ENCODE measurements at places on chromosomes 11 and 22.

GRCh38 chr11:104104664-104105063 is 59.3 kb downstream of the PDGFD start:
- no peak for DNase-seq

DNA sequence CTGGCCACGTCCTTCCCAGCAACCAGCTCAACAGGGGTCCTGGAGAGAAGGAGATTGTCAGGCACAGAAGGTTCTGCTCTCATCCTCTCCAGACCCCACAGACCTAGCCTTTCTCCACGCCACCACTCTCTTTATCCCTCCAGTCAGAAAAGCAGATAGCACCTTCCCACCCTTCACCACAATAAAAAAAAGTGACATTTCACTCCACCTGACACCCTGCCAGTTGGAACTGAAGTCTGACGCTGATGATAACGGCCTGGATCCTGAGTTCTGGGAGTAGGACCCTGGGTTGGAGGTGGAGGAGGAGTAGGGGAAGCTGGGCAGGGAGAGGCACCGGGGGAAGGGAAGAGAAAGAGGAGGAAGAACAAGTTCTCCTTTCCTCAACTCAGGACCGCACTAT is 127.5 kb upstream of the ANO1 start:
- no peak for DNase-seq

DNA sequence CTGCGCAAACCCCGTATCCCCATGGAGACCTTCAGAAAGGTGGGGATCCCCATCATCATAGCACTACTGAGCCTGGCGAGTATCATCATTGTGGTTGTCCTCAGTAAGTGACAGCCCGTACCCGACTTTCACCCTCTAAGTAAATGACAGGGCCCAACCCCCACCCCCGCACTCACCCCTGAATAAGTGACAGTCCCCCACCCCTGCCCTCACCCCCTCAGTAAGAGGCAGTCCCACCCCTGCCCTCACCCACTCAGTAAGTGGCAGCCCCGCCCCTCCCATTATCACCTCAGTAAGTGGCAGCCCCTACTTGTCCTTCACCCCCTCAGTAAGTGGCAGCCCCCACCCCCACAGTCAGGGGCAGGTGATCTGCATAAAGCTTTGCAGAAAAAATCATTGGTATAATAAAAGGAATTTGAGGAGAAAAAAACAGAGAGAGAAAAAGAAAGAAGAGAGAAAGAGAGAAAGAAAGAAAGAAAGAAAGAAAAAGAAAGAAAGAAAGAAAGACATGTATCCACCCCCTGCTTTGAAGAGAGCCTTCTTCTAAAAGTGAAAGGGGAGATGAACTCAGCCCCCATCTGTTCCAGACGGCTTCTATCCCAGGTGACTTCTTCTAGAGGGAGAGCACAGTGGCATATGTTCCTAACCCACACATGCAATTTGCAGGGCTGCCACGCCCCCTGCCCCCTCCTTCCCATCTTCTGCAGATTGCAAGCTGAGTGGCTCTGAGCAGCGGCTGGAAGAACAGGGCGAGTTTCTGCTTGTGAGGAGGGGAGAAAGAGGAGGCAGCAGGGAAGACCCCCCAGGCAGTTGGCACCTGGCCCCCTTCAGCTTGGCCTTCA is 12.5 kb upstream of the SMIM35 start:
- DNase-seq = no peak

- DNase-seq = no peak
These were observed 33.1 kb upstream of the LRRC55 start for GRCh38 chr11:57148621-57149020.

- DNase-seq = no peak
These were observed 5.6 kb downstream of the SCN2B start for GRCh38 chr11:118170882-118171268.

GRCh38 chr11:129412494-129412893 is 36.8 kb downstream of the BARX2 start:
- DNase-seq = no peak

DNA sequence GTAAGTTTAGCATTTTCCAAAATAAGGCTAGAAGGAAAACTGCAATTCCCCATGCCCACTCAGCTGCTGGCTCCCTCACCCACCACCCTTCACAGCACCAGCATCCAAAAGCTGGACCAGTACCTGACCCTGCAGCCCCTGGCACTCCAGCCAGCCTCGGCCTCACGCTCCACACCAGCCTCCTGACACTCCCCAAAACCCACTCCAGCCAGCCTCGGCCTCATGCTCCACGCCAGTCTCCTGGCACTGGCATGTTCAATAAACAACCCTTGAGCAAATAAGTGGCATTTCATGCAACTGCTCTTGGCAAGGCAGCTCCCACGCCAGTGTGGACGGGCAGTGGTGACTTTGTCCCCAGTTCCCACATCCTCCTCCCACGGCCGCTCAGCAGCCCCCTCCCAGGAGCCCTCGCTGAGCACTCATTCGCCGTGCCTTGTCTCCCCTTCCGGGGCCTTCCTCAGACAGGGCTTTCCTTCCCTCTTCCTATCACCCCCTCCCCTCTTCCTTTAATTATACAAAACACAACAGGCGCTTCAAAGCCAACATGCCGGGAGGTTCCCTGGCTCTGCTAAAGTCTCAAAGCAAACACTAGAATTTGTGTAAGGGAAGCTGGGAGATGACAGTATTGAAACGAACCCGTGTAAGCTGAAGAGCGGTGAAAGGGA is 6.8 kb downstream of the TOLLIP start:
- DNase-seq = no peak

- no peak for DNase-seq
These were observed 422.4 kb downstream of the TENM4 start for GRCh38 chr11:79018371-79018849.

DNA sequence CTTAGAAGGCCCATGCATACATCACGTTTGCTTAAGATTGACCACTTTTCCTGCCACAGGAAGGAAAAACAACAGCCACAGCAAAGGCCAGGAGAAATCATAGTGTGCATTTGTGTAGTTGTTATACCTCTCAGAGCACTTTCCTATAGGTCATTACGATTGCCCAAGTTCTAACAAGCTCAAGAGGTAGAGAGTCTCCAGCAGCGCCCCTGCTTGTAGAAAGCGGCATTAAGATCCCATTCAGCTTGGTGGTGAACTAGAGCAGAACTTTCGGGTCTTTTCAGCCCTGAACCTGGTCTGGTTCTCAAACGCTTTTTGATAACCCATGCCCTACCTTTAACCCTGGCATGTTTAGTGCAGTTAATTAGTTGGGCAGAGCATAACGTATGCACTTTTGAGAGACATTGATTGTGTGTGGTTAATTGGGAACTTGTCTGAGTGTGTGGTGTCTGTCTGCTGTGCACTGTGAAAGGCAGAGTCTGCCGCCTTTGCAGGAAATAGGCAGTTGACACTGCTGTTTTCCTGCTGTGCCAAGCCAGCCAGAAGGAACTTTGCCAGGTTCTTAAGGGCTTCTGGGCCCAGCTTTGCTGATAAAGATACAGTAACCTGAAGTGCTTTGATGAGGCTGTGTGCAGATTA is 109.9 kb upstream of the CLMP start:
- no peak for DNase-seq

DNA sequence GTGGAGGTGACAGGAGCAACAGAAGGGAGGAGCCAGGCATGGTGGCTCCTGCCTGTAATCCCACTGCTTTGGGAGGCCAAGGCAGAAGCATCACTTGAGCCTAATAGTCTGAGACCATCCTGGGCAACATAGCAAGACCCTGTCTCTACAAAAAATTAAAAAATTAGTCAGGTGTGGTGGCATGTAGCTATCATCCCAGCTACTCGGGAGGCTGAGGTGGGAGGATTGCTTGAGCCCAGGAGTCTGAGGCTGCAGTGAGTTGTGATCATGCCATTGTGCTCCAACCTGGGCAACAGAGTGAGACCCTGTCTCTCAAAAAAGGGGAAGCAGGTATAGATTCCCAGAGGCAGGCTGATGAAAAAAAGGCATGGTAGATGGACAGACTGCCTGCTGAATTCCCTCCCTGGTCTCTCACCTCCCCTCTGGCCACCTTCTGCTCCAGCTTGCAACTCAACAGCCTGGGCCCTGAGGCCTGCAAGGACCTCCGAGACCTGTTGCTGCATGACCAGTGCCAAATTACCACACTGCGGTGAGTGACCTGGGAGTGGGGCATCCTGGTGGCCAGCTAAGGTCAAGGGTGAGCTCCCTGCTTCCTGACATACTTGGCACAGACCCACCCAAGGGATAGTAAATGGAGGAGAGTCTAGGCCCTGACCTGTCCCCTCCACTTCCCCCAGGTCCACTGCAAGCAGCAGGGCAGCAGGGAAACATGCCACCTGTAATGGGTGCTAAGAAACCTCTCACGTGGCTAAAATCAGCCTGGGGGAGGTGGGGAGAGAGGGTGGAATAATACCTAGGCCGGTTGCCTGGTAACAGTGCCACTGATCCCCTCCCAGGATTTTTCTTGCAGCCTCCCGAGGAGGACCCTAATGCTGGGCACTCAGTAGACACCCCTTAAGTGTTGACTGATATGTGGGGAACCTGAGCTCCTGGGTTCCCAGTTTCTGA is 4.3 kb upstream of the NHERF4 start:
- DNase-seq = no peak

GRCh38 chr11:22163394-22163797 is 29.5 kb upstream of the ANO5 start:
- DNase-seq = no peak

DNA sequence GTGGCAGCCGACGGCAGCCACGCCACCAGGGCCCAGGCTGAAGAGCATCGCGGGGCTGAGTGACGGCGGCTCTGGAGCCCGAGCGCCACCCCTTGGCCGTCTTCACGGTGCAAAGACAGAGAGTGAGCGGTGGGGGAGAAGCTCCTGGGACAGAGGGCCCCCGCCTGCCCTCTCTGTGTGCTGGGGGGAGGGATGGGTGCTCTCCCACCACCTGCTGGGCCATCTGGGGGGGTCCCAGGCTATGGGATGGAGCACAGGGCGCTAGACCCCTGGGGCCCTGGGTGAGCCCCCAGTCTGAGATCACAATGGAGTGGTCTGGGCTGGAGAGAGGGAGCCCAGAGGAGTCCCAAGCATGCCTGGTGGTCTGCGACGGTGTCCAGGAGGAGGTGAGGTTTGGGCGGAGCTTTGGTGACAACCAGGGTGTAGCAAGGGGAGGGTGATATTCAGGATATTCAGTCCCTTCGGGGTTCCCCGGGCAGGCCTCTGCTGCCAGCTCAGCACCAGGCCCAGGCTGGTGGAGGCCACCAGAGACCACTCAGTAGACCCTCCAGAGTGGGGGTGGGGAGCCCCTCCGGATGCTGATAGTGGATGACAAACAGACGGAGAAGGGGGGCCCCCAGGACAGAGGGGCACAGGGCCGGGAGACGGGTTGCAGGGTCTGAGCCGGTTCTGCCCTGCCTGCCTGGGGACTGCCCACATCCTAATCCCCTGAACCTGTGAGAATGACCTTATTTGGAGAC is 78.1 kb upstream of the PRR5 start:
- no peak for DNase-seq

DNA sequence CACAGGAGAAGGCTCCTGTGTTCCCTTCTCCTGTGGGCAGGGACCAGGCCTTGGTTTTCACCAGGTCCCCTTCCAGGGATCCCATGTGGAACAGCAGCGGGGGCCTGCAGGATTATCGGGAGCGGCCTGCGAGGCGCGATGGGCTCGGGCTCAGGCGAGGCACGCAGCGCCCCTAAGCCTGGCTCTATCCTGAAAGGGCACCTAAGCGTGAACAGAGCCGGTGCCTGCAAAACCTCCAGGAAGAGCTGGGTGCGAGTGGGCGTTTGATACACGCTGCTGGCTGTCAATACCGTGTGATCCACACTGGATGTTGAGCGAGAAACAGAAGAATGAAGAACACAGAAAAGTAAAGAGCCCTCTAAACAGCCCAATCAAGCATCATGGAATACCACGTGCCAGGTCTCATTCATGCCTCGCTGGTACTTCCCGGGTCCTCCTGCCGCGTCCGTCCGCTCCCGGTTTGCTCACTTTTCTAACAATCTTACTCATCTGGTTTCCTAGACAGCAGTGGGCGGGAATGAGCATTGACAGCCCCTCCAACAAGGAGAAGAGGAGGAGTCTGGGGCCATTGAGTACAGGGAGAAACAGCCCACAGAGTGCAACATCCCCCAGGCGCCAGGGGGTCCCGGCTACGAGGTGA is 12.5 kb downstream of the OSBPL5 start:
- no peak for DNase-seq

GRCh38 chr11:69473276-69473845 is 8.1 kb upstream of the LINC01488 start:
- no peak for DNase-seq

DNA sequence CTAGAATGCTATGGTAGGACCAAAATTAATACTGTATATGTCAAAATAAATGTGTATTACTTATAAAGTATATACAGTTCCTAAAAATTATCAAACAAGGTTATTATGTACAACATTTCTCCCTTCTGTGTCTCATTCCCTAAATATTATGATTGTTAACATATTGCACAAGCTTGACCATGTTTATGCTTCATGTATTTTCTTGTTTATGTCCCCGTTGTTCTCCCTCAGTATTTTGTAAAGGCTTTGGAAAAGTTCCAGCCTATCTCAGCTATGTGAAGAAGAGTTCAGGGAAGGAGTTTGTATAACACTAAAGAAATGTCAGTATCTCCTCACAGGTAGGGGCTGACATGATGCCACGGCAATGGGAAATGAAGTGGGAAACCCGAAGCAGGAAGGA is 19.6 kb downstream of the ADM start:
- DNase-seq = no peak

DNA sequence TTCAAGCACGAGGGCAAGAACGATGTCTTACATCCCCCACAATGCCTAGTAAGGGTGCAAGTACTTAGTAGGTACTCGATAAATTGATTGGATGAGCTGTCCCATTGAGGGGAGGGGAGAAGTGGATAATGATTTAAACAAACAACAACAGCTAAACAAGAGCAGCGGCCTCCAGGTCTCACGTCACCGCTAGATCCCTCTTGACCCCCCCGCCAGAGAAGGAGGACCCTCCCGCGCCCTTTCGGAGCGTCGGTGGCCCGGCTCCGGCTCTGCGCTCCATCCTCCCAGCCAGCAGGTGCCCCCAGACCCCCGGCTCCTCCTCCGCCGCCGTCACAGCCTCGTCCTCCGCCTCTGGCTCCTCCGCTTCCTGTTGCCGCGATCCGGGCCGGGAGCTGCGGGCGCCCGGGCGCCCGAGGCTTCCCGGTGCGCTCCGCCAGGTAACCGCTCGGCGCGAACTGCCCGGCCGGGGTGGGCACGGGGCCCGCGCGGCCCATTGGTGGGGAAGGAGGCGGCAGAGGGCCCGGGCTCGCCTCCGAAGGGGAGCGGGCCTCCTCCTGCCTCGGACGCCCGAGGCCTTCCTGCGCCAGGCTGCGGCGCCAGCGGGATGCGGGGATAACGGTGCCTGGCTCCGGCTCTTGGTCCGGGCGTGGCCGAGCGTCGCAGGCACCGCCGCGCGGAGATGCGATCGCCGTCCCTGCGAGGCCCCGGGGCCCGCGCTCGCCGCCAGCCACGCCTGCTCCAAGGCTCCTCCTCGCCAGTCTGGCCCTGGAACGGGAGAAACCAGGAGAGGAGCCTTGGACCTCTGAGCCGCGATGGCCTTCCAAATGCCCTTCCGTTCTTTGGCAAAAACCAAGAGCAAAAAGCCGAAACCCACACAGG is at the start of gene TLCD5:
Gene TLCD5, plus strand, starts transcription at position 368 of the 879 bp plus-strand sequence. CDS start 2,143 bp downstream, outside the sequence.
- DNase-seq = peak; percentile 71
